ENCODE measurements at places on chromosomes 11 and 22. TPM values are rescaled to one million over a fixed set of nuclear protein-coding genes. Genes with fewer than 3 reads are reported as not detected.

Gene TRIM66
- total RNA-seq: 26.5 TPM

Gene BIK
- total RNA-seq: not detected

DNA sequence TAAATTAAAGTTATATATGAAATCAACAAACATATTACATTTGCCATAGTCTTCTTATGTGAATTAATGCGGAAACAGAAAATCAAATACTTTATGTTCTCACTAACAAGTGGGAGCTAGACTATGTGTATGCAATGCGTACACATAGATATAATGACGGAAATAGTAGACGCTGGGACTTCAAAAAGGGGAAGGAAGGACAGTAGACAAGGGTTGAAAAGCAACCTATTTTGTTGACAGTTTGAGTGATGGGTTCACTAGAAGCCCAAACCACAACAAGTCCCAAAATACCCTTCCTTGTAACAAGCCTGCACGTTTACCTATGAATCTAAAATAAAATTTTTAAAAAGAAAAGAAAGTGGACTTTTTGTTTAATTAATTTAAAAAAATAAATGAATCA is 430.8 kb upstream of the CNTN5 start:
- H3K4me1 ChIP-seq: no peaks in the 10 kb centered on the region
- no peak overlapping the region for H3K27ac ChIP-seq
- DNase-seq: no peak
- H3K27me3 ChIP-seq: no peaks in the 10 kb centered on the region

DNA sequence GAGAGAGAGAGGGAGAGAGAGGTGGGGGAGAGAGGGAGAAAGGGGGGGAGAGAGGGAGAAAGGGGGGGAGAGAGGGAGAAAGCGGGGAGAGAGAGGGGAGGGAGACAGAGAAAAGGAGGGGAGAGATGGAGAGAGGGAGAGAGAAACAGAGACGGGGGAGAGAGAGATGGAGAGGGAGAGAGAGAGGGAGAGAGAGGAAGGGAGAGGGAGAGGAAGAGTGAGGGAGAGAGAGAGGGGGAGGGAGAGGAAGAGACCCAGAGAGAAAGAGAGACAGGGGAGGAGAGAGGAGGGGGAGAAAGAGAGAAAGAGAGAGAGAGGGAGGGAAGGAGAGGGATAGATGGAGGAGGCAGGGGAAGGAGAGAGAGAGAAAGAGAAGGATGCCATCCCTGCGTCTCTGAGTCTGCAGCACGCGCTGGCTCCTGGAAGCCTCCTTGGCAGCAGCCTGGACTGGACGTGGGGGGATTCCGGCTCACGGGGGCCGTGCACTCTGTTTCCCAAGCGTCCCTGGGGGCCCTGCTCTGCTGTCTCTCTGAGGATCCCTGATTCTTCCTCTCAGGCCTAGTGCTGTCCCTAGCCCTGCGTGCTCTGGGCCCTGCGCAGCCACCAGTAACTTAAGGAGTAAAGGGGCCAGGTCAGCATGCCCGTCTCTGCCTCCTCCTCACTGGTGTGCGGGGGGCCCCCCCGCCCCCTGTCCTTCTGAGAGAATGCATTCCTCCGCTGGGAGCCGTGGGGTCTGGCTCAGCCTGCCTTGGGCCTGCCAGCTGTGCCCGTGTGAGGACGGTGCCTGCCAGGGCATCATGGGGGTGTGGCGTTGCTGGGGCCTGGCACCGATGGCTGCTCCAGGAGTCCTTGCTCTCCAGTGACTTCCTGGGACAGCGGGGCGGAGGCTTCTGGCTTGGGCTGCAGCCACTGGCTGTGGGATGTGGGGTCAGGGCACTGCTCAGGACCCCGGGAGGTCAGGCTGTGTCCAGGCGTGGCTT is 429.5 kb downstream of the TBC1D22A start:
- no peaks in the 10 kb centered on the region for H3K27me3 ChIP-seq
- DNase-seq: no peak
- no peak overlapping the region for H3K27ac ChIP-seq

DNA sequence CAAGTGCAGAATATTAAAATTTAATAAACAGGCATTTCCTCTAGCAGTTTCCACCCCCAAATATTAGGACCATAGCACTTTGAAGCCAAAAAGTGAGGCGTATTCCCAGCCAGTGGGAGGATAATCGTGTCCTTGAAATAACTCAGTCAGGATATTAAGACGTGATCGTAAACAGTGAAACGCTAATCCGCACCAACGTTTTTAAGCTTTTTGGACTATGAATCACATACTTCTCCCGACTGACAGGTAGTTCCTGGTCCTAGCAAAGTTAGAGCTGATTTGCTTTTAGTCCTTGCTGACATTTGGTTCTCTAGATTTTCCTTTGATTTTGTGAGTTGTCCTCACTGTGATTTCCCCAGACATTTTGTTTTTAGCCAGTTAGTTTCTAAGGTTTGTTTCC is 197.1 kb upstream of the ARHGAP20 start:
- H3K27me3 ChIP-seq: no peaks in the 10 kb centered on the region
- H3K27ac ChIP-seq: no peak overlapping the region
- H3K4me1 ChIP-seq: no peaks in the 10 kb centered on the region
- no peak for DNase-seq

- H3K36me3 ChIP-seq: no peaks in the 10 kb centered on the region
- H3K27me3 ChIP-seq: no peaks in the 10 kb centered on the region
- H3K27ac ChIP-seq: peak overlapping the region; percentile 95
- DNase-seq: peak; percentile 52
These were observed 10.0 kb downstream of the PPM1F start for GRCh38 chr22:21942407-21943343.
